ENCODE measurements at places on chromosomes 7 and 10.

GRCh38 chr10:64773357-64773756, 1252.2 kb downstream of the REEP3 start:
- no peak for DNase-seq

- no peak for DNase-seq
Measured at GRCh38 chr10:99654390-99655175, 4.7 kb upstream of the ENTPD7 start.

DNA sequence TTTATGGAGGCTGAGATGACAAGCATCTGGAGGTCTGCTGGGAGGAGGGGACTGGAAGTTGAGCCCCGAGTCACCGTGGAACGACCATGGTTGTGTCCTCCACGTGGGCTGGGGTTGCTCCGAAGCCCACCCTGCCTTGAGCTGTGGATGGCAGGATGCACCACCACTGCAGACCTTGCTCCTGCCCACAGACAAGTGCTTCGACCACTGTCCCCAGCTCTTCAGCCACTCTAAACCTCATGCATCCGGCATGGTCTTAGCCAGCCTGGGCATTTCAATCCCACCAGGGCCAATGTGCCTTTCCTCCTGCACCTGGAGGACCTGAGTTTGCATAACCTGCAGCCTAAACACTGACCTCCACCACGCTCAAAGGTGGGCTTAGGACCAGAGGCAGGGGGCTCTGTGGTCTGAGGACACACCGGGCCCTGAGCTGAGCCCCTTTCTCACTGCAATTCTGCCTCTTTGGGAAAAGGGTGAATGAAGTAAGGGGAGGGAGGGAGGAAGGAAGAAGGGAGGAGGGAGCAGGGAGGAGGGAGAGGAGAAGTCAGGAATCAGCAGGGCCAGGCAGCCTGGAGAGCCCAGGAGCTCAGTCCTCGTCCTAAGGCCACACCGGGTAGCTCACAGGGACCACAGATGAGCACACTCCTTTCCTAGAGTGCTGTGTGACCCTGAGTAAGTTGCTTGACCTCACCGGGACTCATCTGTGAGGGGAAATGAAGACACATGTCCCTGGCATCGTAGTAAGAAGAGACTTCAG, 44.8 kb upstream of the DNAAF5 start:
- DNase-seq, result no peak

DNA sequence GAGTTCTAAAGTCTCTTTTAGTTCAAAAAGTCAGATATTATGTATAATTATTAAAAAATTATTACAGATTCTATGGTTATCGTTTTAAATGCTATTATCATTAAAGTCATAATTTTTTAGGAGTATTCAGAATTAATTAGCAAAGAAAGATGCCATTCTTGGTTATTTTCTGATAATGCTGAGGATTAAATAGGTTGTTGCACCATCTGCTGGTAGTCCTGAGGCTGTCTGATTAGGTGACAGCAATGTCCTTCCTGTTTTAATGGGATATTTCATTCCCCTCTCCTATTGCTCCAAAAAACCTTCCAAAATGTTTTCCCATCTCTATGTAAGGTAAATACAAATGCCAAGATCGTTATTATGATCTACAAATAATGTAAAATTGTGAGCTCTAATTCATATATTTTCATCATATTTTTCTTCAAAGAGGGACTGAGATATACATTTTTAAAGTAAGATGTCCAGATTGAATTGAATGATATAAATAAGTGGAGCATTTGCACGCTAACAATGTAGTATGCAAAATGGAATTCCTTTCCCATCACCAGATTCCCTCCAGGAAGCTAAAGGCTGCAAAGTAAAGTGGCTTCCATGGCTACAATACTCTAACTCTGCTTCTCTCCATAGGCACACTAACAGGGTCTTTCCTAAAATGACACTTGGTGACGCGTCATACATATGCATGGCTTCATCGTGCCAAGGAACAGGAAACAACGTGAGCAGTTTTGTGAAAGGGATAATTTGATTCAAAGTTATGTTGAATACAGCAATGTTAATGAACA, 58.8 kb upstream of the AKR1E2 start:
- peak; percentile 4 for DNase-seq

- DNase-seq, result no peak
Measured at GRCh38 chr10:2081501-2081900, 344.2 kb upstream of the ADARB2 start.

DNA sequence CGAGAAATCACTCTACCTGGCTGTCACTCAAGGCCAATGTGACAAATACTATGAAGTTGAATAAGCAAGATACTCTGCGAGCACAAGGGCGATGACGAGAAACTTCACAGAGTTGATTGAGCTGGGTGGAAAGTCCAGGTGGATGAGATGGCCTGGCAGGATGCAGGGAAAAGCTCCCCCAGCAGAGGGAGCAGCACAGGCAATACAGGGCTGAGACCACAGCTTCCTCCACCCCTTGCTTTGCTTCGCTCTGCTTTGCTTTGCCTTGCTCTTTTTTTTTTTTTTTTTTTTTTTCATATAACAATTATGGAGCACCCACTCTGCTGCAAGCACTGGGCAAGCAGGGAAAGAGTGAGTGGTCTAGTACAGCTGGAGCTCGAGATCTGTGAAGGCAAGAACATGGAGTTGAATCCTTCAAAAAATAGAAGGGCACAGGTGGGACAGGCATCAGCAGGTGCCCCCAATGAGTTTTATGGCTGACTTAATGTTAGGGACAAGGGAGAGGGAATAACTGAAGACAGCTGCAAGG, 88.3 kb downstream of the CABCOCO1 start:
- DNase-seq, result peak; percentile 72

DNA sequence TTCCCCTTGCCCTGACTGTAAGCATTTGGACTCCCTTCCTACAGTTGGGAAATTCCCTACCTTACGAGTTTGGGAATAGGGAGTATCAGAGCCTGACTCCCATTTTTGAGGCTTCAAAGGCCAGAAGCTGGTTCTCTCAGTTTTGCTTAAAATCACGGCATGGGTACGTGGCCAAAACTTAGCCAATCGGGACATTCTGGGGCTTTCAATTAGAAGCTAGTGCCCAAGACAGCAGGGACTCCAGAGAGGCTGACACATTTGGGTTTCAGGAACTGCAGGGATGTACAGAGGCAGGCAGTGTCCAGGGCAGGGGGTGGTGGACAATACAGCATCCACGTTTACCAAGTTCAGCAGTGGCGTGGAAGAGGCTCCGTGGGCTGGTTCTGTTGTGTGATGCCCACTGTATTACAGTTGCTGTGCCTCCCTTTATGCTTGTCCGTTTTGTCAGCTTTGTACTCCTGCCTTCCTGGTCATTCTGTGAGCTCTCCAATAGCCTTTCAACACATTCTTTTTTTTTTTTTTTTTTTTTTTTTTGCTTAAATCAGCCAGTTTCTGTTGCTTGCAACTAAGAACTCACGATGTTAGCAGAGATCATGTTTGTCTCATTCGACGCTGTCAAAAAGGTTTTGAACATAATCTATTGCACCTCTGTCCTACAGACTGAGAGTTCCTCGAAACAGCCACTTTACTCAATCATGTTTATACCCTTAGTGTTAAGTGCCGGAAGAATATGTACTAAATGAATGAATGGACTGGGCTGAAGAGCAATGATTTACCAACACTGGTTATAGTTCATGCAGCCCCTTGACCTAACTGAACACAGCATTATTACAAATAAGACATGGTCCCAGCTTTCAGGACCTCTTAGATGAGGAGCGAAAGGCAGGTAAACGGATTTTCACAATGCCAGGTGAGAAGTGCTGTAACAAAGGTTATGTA, 1.1 kb downstream of the GGCT start:
- DNase-seq, result no peak

GRCh38 chr7:139471740-139472353, 11.6 kb downstream of the KLRG2 start:
- DNase-seq, result no peak

DNA sequence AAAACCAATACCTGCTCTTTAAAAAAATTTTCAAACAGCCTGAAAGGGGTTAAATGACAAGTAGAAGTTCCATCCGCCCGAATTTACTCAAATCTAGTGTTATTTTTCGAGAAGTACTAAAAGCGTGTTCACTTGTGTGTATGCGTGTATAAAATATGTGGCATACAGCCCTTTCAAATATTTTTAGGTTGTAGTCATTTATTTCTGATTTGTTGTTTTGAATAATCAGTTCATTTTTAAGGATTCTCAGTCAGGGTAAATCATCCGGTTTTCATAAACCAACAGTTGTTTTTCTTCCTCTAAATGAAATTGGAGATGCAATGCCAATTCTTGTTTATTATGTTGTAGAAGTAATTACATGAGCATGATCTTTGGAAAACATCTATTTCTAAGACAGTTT, 6.9 kb upstream of the SUN1 start:
- DNase-seq, result no peak

DNA sequence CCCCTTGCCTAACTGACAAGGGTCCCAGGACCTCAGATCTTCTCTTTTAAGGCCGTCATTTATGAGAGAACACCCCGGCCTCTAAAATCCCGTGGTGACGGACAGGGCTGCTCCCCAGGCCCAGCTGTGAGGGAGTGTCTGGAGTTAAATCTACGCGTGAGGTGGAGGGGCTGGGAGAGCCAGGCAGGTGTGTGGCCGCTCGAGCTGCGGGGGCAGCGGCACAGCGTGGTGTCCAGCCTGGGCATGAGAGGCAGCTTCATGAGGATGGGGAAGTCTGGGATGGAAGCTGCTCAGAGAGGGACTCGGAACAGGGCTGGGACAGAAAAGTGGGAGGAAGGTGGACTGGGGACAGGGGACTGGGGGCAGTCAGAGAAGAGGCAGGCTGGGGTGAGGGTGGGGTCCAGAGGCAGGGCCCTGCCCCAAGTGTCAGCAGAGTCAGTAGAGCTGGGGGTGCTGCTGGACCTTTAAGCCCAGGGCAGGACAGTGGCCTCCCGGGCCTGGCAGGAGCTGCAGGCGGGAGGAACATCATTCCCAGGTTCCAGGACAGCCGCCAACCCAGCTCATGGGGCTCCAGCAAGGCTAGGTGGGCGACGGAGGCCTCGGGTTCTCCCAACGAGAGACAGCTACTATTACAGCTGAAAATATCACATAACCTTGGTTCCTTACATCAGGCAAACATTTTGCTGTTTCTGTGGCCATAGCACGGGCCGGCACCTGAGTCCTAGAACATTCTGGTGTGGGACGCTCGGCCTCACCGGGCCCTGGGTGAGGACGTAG, 55.2 kb downstream of the JAKMIP3 start:
- DNase-seq, result no peak

- no peak for DNase-seq
Measured at GRCh38 chr10:28661035-28661434, 16.3 kb upstream of the BAMBI start.

DNA sequence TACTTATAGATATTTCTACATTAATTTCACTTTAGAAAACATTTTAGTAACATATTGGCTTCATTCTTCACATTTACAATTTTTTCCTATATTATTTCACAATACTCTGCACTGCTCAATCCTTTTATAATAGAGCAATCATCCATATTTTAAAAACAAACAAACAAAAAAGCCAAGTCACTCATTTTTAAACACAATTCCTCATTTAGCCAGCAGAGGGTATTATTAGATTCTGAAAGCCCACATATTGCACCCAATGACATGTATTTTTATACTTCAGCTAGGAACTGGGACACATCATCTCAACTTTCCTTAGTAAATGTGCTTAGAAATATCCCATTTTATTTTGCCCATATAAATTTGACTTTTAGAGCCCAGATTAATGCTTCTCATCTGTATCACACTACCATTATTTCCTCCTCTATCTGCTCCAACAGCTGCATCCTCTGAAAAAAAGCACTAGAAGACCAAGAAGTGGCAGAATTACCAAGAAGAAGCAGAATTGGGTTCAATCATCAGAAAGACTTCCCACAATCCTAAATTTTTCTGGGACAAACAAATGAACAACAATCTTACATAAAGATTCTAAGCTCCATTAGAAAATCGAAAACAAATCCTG, 29.5 kb downstream of the CTNNA3 start:
- no peak for DNase-seq

GRCh38 chr7:80640846-80641245, 2.4 kb downstream of the CD36 start:
- DNase-seq, result no peak

DNA sequence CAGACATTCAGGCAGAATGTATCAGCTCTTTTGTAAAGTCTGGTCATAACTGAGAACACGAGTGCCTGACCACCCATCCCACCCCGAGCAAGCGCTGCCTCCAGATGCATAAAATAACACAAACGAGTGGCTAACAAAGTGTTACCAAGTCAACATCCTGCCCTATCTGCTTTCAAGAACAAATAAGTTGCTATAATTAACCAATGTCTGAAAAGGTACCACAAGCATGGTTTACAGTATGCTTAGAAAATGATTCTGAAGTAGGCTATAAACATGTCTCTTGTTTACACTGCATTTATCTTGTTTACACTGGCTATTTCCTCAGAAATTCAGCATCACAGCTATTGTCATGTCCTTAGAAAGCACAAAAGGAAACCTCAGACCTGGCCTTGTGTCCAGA, 49.5 kb downstream of the PIK3AP1 start:
- DNase-seq, result no peak

DNA sequence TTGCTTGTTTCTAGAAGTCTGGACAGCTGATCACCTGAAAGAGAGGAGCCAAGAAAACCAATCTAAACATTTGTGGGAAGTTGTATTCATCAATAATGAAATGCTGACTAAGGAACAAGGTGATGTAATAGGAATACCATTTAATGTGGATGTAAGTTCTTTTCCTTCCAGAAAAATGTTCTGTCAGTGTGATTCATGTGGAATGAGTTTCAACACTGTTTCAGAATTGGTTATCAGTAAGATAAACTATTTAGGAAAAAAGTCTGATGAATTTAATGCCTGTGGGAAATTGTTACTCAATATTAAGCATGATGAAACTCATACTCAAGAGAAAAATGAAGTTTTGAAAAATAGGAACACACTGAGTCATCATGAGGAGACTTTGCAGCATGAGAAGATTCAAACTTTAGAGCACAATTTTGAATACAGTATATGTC, 39.8 kb upstream of the ZNF37A start:
- DNase-seq, result no peak

All from CD4-positive, alpha-beta T cell treated with Interleukin-6 at 100 ng/mL for 8 hours (primary cell).